ENCODE measurements at places on chromosomes 3 and 15.

- peaks cover 2% of the 10 kb centered on the region for H3K4me1 ChIP-seq
- H3K27ac ChIP-seq: no peak overlapping the region
- H3K27me3 ChIP-seq: no peaks in the 10 kb centered on the region
- H3K36me3 ChIP-seq: peaks cover 6% of the 10 kb centered on the region
- no peak for DNase-seq
These were observed 406.0 kb downstream of the ZBTB20 start for GRCh38 chr3:114741066-114741465.

GRCh38 chr3:72336821-72337479, 511.3 kb downstream of the SHQ1 start:
- H3K4me3 ChIP-seq: no peak overlapping the region
- peaks cover 13% of the 10 kb centered on the region for H3K27me3 ChIP-seq
- H3K36me3 ChIP-seq: no peaks in the 10 kb centered on the region
- peaks cover 14% of the 10 kb centered on the region for H3K4me1 ChIP-seq
- no peak for DNase-seq

- no peak overlapping the region for H3K27ac ChIP-seq
- H3K4me3 ChIP-seq: no peak overlapping the region
- H3K4me1 ChIP-seq: no peaks in the 10 kb centered on the region
- H3K27me3 ChIP-seq: peaks cover 18% of the 10 kb centered on the region
- no peaks in the 10 kb centered on the region for H3K36me3 ChIP-seq
These were observed 178.0 kb downstream of the NSMCE3 start for GRCh38 chr15:29091666-29092065.

- peak overlapping the region; percentile 92 for H3K27ac ChIP-seq
- peaks cover 7% of the 10 kb centered on the region for H3K4me1 ChIP-seq
- H3K27me3 ChIP-seq: peaks cover 36% of the 10 kb centered on the region
- no peak for DNase-seq
These were observed 985 bp downstream of the TRPC1 start for GRCh38 chr3:142724682-142725356.

DNA sequence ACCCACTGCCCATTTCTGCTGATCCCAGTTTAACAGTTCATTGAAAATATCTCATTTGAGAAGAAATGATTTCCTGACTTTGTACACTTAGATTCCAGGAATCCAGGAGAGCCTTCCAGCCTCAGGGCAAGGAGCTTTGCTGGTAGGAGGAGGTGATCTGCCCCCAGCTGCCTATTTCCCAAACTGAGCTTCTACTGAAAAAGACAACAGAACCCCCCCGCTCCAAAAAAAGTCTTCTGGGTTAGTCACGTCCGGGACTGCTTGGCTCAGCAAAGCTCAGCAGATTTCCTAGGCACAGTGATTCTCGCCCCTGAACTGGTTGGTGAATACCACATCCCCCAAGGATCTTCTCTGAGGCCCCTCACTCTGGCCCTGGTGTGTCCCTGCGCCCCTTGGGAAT, 13.1 kb downstream of the SLC6A6 start:
- no peak for DNase-seq
- H3K27ac ChIP-seq: no peak overlapping the region
- no peaks in the 10 kb centered on the region for H3K27me3 ChIP-seq
- H3K4me1 ChIP-seq: peaks cover 46% of the 10 kb centered on the region

Data from stimulated activated naive B cell treated with anti-CD40 and anti-IgM and Interleukin-4, amounts not matched to agents 10 μg/mL and 1 μg/mL and 100 μg/mL, for 72 hours (primary cell).